Osteoblast (primary cell): ENCODE measurements at places on chromosomes 2 and 18. TPM values are rescaled to one million over a fixed set of nuclear protein-coding genes. Genes with fewer than 3 reads are reported as not detected.

The CAMKMT gene
- 7.2 and 7.4 TPM in 2 replicates for total RNA-seq

The KLHL14 gene
- total RNA-seq: not detected in 2 replicates

The CENPA gene
- 2.2 and 2.9 TPM in 2 replicates for total RNA-seq

The EML6 gene
- total RNA-seq: 0.29 and 1.1 TPM in 2 replicates

The DAW1 gene
- total RNA-seq: under 0.01 TPM in 1 of 2 replicates, not detected in the other

The CXCR1 gene
- not detected in 2 replicates for total RNA-seq

The COLEC12 gene
- total RNA-seq: 38.0 and 56.9 TPM in 2 replicates

The RTP5 gene
- not detected in 2 replicates for total RNA-seq

The EGR4 gene
- total RNA-seq: not detected in 2 replicates

The CSRNP3 gene
- total RNA-seq: 1.4 and 2.7 TPM in 2 replicates

- no peaks in the 10 kb centered on the region for H3K36me3 ChIP-seq
- H3K27me3 ChIP-seq: peaks cover 6% of the 10 kb centered on the region
- H3K4me3 ChIP-seq: no peak overlapping the region
- no peak overlapping the region for H3K27ac ChIP-seq
- H3K4me1 ChIP-seq: peaks cover under 1% of the 10 kb centered on the region
- DNase-seq: no peak
Observed at GRCh38 chr18:57998461-57998860, 45.6 kb upstream of the NEDD4L start.

DNA sequence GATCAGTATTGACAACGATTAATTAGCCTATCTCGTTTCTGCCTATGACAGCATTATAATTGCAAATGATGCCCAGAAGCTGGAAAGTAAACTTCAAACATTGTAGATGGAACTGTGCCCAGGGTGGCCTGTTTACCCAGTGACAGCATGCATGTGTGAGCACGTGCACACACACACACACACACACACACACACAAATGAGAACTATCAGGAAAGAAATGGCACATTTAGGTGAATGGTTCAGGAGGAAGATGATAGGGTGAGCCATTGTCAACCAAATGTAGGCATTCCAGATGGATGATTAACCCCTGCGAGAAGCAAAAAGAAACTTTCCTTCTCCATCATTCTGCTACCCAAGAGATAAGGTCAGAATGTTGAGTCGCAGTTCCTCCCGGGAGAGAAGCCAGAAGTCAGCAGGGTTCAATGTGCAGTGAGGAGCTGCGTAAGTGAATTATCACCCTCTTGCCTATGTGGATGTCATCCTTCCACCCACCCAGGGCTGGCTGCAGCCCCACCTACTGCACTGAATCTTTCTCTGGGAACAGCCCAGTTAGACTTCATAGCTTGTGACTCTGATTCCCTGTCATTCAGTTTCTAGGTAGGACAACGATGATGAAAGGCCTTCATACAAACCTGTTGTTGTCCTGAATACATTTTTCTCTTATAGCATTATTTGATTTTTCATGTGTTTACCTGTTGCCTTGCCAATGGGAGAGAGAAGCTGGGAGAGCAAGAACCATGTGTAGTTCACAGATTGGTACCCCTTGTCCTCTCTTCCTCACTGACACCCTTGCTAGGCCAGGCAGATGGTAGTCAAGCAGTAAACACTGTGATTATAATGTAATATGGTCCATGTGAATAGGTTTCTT lies 3.5 kb upstream of the APOB start:
- no peak overlapping the region for H3K4me3 ChIP-seq
- no peak for DNase-seq
- H3K4me1 ChIP-seq: no peaks in the 10 kb centered on the region
- H3K36me3 ChIP-seq: no peaks in the 10 kb centered on the region
- peaks cover 6% of the 10 kb centered on the region for H3K27me3 ChIP-seq
- H3K27ac ChIP-seq: no peak overlapping the region

GRCh38 chr2:12776521-12776961 lies 59.8 kb downstream of the TRIB2 start:
- no peak overlapping the region for H3K4me3 ChIP-seq
- no peak overlapping the region for H3K27ac ChIP-seq
- H3K36me3 ChIP-seq: no peaks in the 10 kb centered on the region
- DNase-seq: no peak
- H3K27me3 ChIP-seq: no peaks in the 10 kb centered on the region

DNA sequence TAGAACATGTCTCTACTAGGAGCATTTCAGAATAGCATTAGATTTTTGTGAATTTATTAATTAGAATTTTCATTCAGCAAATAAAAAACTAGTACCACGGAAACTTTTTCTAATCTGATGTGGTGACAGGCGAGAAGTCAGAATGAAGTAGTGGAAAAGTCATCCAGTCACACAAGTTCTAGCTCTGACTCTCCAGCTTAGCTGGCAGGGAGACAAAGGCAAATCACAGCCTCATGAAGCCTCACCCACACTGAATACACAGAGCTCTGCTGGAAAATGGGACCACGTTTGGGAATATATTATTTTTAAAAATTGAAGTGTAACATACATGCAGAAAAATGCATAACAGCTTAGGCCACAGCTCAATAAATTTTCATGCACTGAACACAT lies 86.1 kb downstream of the L3MBTL4 start:
- H3K4me1 ChIP-seq: no peaks in the 10 kb centered on the region
- H3K27me3 ChIP-seq: no peaks in the 10 kb centered on the region
- DNase-seq: no peak
- no peak overlapping the region for H3K27ac ChIP-seq
- no peak overlapping the region for H3K4me3 ChIP-seq

GRCh38 chr2:31382452-31383120 lies 32.0 kb downstream of the XDH start:
- no peaks in the 10 kb centered on the region for H3K36me3 ChIP-seq
- no peaks in the 10 kb centered on the region for H3K27me3 ChIP-seq
- H3K4me1 ChIP-seq: peaks cover 32% of the 10 kb centered on the region
- no peak overlapping the region for H3K4me3 ChIP-seq
- DNase-seq: no peak

- no peak for DNase-seq
- H3K27ac ChIP-seq: no peak overlapping the region
- H3K36me3 ChIP-seq: no peaks in the 10 kb centered on the region
- H3K4me3 ChIP-seq: no peak overlapping the region
Observed at GRCh38 chr2:40448476-40449079, 3.3 kb downstream of the SLC8A1 start.

- no peaks in the 10 kb centered on the region for H3K27me3 ChIP-seq
- no peak for DNase-seq
- peaks cover 4% of the 10 kb centered on the region for H3K4me1 ChIP-seq
- H3K27ac ChIP-seq: no peak overlapping the region
Observed at GRCh38 chr2:237061356-237061755, 24.3 kb upstream of the COPS8 start.

- H3K4me1 ChIP-seq: no peaks in the 10 kb centered on the region
- no peak overlapping the region for H3K4me3 ChIP-seq
- H3K36me3 ChIP-seq: no peaks in the 10 kb centered on the region
- no peaks in the 10 kb centered on the region for H3K27me3 ChIP-seq
- DNase-seq: no peak
- H3K27ac ChIP-seq: no peak overlapping the region
Observed at GRCh38 chr2:226304308-226304707, 495.3 kb downstream of the IRS1 start.

DNA sequence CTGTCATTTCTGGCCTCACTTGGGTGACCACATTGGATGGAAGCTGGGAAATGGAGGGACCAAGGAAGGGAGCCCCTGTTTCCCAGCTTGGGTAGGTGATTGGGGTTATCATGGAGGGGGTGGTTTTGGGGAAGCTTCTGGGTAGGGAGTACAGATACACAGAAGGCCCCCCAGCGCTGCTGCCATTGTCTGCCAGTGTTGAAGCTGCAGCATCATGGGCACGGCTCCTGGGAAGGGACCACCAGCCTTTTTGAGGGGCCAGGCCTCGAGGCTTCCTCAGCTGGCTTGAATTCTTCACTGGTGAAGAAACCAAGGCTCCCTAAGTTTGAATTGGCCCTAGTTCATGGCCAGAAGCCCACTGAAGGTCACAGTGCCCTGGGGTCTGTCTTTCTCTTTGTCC lies 25.2 kb downstream of the SH3RF3 start:
- no peak for DNase-seq
- no peak overlapping the region for H3K27ac ChIP-seq
- H3K36me3 ChIP-seq: no peaks in the 10 kb centered on the region
- no peaks in the 10 kb centered on the region for H3K27me3 ChIP-seq
- peaks cover 7% of the 10 kb centered on the region for H3K4me1 ChIP-seq

DNA sequence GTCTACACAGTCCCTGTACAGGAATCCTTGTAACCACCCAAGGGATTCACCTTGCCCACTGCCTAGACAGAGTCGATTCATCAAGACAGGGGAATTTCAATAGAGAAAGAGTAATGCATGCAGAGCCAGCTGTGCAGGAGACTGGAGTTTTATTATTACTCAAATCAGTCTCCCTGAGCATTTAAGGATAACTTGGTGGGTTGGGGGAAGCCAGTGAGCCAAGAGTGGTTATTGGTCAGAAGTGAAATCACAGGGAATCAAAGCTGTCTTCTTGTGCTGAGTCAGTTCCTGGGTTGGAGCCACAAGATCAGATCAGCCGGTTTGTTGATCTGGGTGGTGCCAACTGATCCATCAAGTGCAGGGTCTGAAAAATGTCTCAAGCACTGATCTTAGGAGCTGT lies 17.8 kb upstream of the FAM98A start:
- no peak overlapping the region for H3K4me3 ChIP-seq
- H3K36me3 ChIP-seq: no peaks in the 10 kb centered on the region
- no peaks in the 10 kb centered on the region for H3K4me1 ChIP-seq

GRCh38 chr18:52615943-52616342 lies 275.9 kb downstream of the DCC start:
- DNase-seq: no peak
- no peaks in the 10 kb centered on the region for H3K36me3 ChIP-seq
- no peak overlapping the region for H3K4me3 ChIP-seq
- no peaks in the 10 kb centered on the region for H3K4me1 ChIP-seq
- no peaks in the 10 kb centered on the region for H3K27me3 ChIP-seq

- H3K36me3 ChIP-seq: no peaks in the 10 kb centered on the region
- H3K27ac ChIP-seq: no peak overlapping the region
- H3K4me3 ChIP-seq: no peak overlapping the region
Observed at GRCh38 chr2:120140866-120141265, 82.3 kb downstream of the TMEM185B start.

DNA sequence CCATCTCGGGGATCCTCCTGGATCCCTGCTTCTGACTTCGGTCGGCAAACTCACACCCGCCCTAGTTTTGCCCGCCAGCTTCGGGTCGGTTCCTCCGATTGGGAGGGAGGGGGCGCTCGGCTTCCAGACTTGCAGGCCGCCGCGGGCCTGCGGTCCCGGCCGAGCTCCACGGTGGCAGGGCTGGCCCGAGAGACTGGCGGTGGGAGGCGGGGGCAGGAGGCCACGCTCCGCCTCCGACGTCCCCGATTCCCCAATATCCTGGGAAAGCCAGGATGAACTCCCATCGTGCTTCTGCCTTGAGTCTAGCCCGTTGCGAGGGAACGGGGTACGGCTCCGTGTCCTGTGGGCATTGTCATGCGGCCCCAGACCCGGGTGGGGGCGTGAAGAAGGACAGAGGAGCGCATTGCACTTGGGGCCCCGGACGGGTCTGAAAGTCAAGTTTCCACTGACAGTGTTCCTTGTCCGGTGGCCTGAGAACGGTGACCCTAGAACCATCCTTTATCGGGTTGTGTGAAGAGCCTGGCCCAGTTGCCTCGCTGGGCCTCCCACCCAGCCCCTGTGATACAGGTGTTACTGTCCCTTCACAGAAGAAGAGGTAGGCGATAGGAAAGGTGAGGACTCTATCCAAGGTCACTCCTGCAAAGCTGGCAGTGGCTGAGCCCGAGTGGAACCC lies 2.4 kb upstream of the INHBB start:
- H3K27me3 ChIP-seq: peaks cover 33% of the 10 kb centered on the region
- DNase-seq: peak; percentile 98
- no peak overlapping the region for H3K27ac ChIP-seq
- H3K4me1 ChIP-seq: peaks cover 15% of the 10 kb centered on the region
- peak overlapping the region; percentile 55 for H3K4me3 ChIP-seq

DNA sequence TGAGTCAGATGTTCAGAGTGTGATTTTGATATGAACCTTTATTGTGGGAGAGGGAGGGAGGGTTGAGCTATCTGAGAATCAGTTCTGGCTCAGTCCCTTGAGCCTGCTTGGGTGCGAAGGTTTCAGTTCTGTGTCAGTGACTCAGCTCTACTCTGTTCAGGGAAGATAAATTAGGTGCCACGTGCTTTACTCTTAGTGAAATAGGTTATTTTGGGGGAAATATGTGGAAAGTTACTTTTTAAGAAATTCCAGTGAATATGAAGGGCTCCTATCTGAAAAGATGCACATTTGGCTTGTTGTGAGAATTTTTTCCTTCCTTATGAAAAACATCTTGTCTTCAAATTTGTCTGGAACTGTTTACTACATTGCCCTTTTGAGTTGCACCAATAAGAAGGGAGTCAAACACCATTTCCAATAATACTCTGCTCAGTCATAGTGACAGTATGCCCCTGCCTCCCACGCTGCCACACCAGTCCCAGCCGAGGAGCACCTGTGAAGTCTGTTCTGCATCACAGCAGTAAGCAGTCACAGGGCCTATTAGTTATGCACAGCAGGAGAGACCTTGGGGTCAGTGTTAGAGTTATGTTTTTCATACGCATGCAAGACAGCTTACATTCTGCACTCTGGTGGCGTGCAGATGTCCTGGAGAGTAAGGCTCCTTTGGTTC lies 32.8 kb upstream of the DNAH7 start:
- no peaks in the 10 kb centered on the region for H3K36me3 ChIP-seq
- no peak overlapping the region for H3K27ac ChIP-seq
- H3K4me3 ChIP-seq: no peak overlapping the region
- no peaks in the 10 kb centered on the region for H3K27me3 ChIP-seq
- peaks cover 14% of the 10 kb centered on the region for H3K4me1 ChIP-seq

- peaks cover 25% of the 10 kb centered on the region for H3K4me1 ChIP-seq
- H3K36me3 ChIP-seq: no peaks in the 10 kb centered on the region
- no peak for DNase-seq
- no peak overlapping the region for H3K4me3 ChIP-seq
Observed at GRCh38 chr2:181814057-181814491, 77.5 kb upstream of the ITPRID2 start.

DNA sequence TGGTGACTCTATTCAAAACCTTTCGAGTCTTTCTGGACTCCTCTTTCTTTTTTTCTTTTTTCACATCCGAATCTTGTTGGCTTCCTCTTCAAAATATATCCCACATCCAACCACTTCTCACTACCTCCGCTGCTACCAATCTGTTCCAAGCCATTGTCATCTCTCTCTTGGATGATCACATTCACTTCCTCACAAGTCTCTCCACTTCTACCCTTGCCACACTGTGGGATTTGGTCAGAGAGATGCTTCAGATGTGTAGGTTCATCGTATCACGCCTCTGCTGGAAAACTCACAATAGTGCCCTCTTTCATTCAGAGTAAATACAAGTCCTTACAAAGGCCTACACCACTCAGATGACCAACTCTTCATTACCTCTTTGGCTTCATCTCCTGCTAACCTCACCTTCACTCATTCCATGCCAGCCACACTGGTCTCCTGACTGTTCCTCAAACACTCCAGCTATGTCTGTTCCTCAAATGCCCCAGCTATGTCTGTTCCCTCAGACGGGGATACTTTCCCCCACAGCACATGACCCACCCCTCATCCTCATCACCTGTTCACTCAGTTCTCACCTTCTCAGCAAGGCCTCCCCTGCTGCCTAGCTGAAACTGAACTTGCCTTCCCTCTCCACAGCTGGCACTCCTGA lies 67.2 kb upstream of the PELI1 start:
- H3K27ac ChIP-seq: no peak overlapping the region
- no peak overlapping the region for H3K4me3 ChIP-seq
- peaks cover 11% of the 10 kb centered on the region for H3K4me1 ChIP-seq
- no peak for DNase-seq
- H3K27me3 ChIP-seq: peaks cover 54% of the 10 kb centered on the region

GRCh38 chr2:65076345-65076710 lies 20.1 kb downstream of the CEP68 start:
- peaks cover 71% of the 10 kb centered on the region for H3K36me3 ChIP-seq
- no peak overlapping the region for H3K4me3 ChIP-seq
- H3K27me3 ChIP-seq: no peaks in the 10 kb centered on the region
- H3K4me1 ChIP-seq: peaks cover 24% of the 10 kb centered on the region
